ENCODE measurements at places on chromosomes 4 and X.

DNA sequence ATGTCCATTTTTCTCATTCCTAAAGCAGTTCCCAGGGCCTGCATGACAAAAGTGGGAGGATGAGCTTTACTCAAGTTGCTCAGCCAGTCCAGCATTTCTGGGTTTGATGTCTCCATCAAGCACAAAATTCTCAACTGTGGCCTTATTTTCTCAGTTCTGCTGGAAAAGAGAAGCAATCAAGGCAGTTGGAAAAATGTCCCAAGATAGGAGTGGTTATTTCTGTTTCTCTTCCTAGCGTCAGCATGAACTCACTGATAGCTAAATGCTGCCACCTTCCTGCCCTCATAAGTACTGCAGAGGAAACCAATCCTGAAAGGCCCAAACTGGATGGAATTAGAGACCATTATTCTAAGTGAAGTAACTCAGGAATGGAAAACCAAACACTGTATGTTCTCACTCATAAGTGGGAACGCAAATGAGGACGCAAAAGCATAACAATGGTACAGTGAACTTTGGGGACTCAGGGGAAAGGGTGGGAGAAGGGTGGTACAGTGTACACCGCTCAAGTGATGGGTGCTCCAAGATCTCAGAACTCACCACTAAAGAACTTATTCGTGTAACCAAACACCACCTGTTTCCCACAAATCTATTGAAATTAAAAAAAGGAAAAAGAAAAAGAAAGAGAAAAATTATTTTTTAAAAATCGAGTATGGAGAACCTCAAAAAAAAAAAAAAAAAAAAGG, 29.6 kb downstream of the ADH7 start:
- DNase-seq, result peak; percentile 3

DNA sequence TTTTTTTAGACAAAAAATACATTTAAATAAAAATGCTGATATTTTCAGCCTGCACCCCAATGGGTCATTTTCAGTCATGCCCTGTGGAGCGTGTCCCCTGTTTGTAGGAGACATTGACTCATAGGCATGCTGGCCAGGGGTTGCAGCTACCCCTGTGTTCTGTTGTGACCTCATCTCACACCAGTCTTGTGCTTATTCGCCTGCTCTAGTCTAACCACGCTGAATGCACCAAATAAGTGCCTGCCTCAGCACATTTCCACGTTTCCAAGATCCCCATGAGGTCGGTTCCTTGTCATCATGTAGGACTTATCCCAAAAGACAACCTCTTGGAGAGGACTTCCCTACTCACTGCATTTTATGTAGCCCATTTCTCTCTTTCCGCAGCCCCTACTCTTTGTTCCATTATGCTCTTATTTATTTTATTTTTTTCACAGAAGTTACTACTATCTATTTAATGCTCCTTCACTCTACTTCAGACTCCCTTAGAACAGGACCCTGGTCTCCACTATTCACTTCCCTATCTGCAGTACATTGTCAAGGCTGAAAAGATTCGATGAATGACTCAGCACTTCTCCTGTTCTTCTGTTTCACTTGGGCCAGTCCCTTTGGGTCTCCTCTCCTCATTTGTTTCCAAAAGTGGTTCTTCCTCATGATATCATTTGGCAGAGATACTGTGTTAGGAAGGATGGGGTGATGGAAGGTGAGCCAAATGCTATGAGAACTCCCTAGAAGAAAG, 109.7 kb downstream of the MSL3 start:
- DNase-seq, result no peak

DNA sequence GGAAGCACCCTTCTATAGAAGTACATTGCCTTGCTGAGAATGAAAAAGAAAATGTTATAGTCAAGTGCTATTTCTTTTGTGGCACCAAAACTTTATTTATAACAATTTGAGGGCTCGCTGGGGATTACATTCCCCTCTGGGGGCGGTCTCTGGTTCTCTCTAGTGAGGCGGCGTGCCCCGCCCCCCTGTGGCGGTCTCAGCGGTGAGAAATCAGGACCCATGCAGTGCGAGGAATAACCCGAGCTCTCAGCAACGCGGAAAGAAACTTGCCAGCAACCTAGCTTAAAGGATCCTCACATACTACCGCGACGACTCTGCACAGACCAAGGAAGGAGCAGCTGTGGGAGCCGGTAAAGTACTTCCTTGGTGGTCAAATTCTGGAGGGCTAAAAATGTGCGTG, 83.4 kb upstream of the SHISA3 start:
- no peak for DNase-seq

- DNase-seq, result no peak
These were observed 57.4 kb upstream of the CLCN4 start for GRCh38 chrX:10099411-10099810.

- no peak for DNase-seq
These were observed 50.0 kb upstream of the RASGEF1B start for GRCh38 chr4:81521708-81522107.
